ENCODE measurements at places on chromosomes 5 and 9. TPM values are rescaled to one million over a fixed set of nuclear protein-coding genes. Genes with fewer than 3 reads are reported as not detected.

GRCh38 chr9:87140605-87141109 lies 193.4 kb upstream of the GAS1 start:
- DNase-seq, result no peak

DNA sequence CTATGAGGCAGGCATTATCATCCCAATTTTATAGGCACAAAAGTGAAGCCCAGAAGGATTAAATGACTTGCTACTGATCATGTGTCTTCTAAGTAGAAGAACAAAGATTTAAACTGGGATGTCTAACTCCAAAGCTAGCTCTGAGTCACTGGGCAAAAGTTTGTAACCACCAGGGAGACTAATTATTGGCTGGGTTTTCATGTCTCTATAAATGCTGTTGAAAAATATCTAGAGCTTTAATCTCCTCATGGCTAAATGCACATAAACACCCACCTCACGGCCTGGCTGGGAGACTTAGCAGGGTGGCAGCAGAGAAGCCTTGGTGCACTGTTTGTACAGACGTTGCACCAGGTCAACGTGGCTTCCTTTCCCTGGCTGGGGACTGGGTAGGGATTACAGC lies 144.6 kb downstream of the MELK start:
- DNase-seq, result no peak

GRCh38 chr5:178427576-178428197 lies 162.5 kb downstream of the COL23A1 start:
- DNase-seq, result no peak

The CCNH gene
- 44.6 TPM for polyA plus RNA-seq

- no peak for DNase-seq
These were observed 86.1 kb downstream of the GPR21 start for GRCh38 chr9:123119566-123119965.

GRCh38 chr9:68457803-68458202 lies 82.9 kb downstream of the TMEM252 start:
- no peak for DNase-seq

The REXO4 gene
- polyA plus RNA-seq, result 26.2 TPM

DNA sequence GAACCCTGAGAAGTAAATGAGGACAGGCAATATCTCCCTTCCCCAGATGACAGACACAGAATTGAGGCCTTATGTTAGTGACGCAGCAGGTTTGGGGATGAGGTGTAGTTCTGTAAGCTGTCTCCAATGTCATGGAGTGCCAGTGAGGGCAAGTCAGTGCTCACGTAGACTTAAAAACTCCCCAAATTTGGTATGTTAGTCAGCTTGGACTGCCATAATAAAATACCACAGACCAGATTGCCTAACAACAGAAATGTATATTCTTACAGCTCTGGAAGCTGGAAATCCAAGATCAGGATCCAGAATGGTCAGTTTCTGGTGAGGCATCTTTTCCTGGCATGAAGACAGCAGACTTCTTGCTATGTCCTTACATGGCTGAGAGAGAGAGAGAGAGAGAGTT lies 14.9 kb downstream of the FOXI1 start:
- peak; percentile 29 for DNase-seq

DNA sequence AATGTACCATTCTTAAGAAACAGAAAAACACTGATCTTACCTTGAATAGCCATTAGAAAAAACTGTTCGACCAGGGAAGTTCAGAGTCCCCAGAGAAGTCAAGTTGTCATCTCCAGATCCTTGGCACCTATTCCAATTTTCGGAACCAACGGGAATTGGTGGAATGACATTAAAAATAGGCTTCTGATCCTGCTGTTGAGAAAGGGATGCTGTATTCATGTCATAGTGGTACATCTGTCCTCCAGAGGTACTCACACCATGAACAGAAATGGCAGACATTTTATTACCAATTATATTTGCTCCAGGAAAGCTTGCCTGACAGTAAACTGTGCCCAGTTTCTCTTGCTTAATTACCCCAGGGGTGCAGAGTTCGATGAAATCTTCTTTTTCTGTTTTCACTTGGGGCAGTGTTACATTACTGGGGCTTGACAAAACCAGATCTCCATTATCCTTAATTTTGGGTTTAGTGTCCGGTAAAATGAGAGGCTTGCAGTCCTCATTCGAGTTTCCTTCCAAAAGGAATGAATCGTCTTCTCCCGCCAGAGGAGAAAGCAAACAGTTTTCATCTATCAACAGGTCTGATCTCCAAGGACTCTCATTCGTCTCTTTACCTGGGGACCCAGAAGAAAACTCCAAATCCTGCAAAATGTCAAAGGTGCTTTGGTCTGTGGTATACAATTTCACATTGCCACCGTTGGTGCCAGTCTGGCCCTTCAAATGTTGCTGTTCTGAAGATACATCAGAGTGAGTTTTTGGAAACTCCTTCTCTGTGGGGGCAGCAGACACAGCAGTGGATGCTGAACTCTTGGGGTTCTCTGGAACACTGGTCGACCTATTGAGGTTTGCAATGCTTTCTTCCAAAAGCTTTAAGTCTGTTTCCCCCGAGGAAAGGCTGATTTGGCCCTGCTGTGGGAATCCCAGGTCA lies 3.6 kb downstream of the NR3C1 start:
- DNase-seq, result no peak

The SELENOP gene
- polyA plus RNA-seq, result 7.6 TPM

- no peak for DNase-seq
These were observed 241.9 kb upstream of the TARS1 start for GRCh38 chr5:33198836-33199235.

DNA sequence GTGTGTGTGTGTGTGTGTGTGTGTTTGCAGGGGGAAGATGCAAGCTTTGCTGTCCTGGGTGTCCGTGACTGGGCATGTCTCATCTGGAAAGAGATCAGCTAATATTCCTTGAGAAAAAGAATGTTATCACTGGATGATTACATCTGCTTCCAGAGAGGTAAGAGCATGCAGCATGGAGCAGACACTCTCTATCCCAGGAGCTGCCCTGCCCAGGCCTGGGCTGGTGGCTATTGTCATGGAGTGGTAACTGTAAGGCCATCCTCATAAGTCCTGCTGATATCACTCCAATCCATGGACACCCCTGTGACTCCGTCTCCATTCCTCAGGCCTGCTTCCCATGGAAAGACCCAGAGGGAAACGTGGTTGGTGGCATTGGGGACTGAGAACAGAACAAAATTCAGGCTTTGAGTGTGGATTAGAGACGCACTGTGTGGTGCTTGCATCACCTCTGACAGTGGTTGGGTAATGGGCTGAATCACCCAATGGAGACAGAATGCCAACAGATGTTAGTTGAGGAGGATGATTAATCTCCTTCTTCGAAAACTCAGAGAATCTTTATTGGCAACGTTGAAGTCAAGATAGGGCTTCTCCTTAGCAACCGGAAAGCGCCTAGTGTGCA lies 52.0 kb upstream of the KCNIP1 start:
- DNase-seq, result peak; percentile 38

GRCh38 chr9:76530458-76531110 lies 71.6 kb downstream of the GCNT1 start:
- DNase-seq, result no peak
